ENCODE measurements at places on chromosomes 13 and 19. TPM values are rescaled to one million over a fixed set of nuclear protein-coding genes. Genes with fewer than 3 reads are reported as not detected.
A peak's percentile ranks its signal among the peaks of the same experiment; 100 is the strongest.

Gene METTL21C
- total RNA-seq, result not detected

Gene BICRA
- 9.7 TPM for total RNA-seq

Gene KCNC3
- total RNA-seq, result 6.1 TPM

Gene SULT2A1
- not detected for total RNA-seq

Gene DZIP1
- total RNA-seq, result 6.3 TPM

- DNase-seq, result no peak
Measured at GRCh38 chr13:42259515-42259914, 12.4 kb upstream of the AKAP11 start.

- DNase-seq, result no peak
Measured at GRCh38 chr19:47742634-47743033, 2.7 kb upstream of the NOP53 start.

- no peak for DNase-seq
Measured at GRCh38 chr13:98048265-98048664, 94.6 kb upstream of the FARP1 start.

GRCh38 chr19:38845374-38846024 lies 4.3 kb downstream of the HNRNPL start:
- peak; percentile 35 for DNase-seq

DNA sequence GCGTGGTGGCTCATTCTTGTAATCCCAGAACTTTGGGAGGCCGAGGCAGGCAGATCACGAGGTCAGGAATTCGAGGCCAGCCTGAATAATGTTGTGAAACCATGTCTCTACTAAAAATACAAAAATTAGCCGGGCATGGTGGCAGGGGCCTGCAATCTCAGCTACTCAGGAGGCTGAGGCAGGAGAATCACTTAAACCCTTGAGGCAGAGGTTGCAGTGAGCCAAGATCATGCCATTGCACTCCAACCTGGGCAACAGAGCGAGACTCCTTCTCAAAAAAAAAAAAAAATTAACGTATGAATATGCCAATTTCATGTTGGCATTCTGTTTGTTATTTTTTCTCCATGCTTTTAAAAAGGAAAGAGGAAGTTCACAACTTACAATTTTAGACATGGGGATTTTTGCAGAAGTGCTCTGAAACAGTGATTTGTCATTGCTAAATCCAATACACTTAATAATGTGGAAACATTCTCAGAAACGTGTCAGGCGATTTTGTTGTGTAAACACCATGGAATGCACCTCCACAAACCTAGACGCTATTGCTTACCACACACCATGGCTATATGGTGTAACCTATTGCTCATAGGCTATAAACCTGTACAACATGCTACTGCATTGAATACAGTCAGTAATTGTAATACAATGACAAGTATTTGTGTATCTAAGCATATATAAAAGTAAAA lies 115.9 kb upstream of the PCDH20 start:
- no peak for DNase-seq

GRCh38 chr13:46479283-46479682 lies 73.7 kb upstream of the LRCH1 start:
- DNase-seq, result no peak

- DNase-seq, result no peak
Measured at GRCh38 chr13:101059793-101060192, 356.5 kb downstream of the NALCN start.

DNA sequence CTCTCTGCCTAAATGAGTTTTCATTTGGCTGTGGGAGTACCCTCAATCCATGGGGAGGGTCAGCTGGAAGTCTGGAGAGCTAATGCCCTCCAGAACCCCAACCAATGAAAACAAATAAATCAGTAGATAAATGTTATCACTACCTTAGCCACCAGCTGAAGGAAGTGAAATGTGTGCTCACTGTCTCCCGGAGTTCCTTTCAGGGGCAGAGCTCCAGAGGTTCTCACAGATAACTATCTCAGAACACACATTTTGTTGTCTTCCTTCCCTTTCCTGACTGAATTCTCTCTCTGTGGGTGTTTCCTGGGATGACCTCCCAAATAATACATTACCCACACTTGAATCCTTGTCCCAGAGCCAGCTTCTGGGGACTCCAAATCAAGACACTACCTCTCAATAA lies 779.6 kb downstream of the DIAPH3 start:
- DNase-seq, result no peak

- no peak for DNase-seq
Measured at GRCh38 chr13:46562152-46562551, 9.2 kb downstream of the LRCH1 start.

GRCh38 chr13:101211261-101211660 lies 205.0 kb downstream of the NALCN start:
- no peak for DNase-seq

GRCh38 chr19:41699968-41700323 lies 8.5 kb upstream of the CEACAM5 start:
- no peak for DNase-seq

Data from right cardiac atrium (tissue), 5 donors.